ENCODE measurements at places on chromosomes 7 and 10.

- no peak for DNase-seq
These were observed 27.1 kb upstream of the PTPRN2 start for GRCh38 chr7:158614700-158615099.

DNA sequence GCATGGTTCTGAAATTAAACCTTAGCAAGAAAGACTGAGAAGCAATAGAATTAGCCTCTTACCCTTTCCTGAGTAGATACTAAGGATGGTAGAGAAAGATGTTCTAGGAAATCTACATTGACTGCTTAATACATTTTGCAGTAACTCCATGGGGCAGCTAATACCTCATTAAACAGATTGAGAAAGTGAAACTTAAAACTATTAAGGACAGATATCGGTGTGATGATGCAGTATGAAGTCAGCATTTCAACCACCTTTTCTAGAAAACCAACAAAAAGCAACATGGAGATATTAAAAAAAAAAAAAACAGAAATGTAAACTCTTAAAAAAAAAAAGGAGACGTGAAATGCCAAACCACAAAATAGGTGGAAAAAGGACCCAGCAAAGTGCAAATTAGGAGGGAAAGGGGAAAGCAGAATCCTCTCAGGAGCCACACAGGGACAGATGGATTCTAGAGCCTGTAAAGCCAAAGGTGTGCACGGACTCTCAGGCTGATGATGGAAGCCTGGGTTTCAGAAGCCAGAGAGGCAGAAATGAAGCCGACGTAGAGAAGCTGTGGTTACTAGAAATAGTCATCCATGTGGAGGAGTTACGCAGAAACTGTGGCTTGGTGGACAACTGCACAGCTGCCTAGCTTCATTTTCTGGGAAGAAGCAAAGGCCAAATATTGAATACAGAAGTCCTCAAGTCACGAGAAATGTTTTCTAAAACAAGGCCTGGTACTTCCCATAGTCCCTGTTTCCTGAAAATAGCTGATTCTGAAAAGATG is 38.1 kb upstream of the GPR141 start:
- no peak for DNase-seq

- DNase-seq = no peak
These were observed 26.9 kb downstream of the TMEM120A start for GRCh38 chr7:75967487-75967997.

- DNase-seq = no peak
These were observed 22.7 kb downstream of the AVPI1 start for GRCh38 chr10:97664282-97664850.

DNA sequence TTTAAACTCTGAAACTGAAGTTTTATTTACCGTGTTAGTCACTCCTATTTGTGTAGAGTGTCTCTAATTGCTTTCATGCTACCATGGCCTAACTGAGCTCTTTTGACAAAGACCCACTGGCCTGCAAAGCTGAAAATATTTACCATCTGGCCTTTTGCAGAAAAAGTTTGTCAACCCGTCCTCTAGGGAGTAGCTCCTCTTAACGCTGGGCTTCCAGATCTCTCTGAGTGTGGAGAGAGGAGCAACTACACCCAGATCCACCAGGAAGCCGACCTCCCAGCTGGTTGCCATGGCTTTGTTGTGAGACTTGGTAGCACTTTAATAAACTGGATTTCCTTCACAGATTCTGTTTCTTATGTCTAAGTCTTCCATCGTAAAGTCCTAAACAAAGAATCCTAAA is 4.2 kb upstream of the C10orf71 start:
- no peak for DNase-seq

GRCh38 chr7:11540271-11540761 is 291.7 kb downstream of the THSD7A start:
- peak; percentile 1 for DNase-seq

DNA sequence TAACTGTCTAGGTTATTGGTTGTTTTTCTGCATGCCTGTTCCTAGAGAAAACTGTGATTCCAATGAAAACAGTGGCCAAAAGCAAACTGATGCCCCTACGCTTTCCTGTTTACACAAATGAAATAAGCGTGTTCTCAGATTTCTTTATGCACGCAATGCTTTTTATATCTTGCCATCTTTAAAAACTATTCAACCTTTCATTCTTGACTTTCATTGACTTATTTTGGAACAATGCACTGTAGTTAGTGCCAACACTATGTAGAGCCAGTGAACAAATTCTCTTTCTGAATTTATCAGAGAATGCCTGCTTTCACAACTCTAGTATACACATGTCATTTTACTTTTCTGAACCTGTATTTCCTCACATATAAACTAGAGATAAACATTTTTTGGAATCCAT is 86.6 kb downstream of the CABCOCO1 start:
- DNase-seq = no peak

GRCh38 chr7:31017032-31017675 is 35.0 kb upstream of the ADCYAP1R1 start:
- DNase-seq = no peak

GRCh38 chr10:61464461-61465170 is 11.4 kb upstream of the TMEM26 start:
- no peak for DNase-seq

DNA sequence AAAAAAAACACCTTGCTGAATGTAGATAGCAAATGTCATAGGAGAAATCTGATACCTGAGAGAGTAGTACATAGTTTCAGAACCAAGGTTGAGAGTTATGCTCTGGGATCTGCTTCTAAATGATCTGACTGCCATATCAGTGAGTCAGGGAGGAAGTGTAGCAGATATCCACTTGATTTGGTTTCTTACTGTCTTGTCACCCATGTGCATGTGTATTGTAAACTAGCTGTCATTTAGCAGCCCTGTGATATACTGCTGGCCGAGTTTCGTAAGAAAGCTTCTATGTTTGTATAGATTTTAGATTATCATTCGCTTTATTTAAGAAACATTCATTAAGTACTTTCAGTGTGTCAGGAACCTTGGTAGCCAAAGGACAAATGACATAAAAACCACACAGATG is 42.0 kb downstream of the SP4 start:
- DNase-seq = no peak

DNA sequence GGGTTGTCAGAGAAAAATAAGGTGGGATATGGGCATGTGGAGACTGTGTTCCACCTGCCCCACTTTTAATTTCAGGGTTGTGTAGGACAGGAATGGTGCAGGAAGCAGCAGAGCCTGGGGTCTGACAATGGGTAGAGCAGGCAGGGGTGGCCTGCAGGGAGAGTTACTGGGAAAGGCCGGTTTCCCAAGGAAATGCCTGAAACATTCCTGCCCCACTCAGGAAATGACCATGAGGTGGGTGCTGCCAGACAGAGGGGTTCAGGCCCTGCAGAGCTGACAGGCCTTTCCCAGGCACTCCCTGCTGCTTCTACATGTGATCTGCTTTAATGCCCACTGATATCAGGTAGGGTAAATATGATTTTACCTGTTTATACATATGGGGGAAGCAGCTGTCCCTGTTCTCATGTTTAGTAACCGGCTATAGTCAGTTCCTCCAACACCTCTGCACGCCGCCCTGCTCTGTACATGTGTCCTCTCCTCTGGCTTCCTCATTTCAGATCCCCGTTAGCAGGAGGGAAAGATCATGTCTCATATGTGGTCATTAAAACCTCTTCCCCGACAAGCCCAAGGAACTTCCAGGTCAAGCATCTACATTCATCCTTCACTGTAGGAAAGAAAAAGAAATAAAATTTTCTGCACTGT is 118.6 kb upstream of the PRSS58 start:
- DNase-seq = no peak

GRCh38 chr7:46175221-46175620 is 254.1 kb upstream of the IGFBP3 start:
- DNase-seq = no peak

DNA sequence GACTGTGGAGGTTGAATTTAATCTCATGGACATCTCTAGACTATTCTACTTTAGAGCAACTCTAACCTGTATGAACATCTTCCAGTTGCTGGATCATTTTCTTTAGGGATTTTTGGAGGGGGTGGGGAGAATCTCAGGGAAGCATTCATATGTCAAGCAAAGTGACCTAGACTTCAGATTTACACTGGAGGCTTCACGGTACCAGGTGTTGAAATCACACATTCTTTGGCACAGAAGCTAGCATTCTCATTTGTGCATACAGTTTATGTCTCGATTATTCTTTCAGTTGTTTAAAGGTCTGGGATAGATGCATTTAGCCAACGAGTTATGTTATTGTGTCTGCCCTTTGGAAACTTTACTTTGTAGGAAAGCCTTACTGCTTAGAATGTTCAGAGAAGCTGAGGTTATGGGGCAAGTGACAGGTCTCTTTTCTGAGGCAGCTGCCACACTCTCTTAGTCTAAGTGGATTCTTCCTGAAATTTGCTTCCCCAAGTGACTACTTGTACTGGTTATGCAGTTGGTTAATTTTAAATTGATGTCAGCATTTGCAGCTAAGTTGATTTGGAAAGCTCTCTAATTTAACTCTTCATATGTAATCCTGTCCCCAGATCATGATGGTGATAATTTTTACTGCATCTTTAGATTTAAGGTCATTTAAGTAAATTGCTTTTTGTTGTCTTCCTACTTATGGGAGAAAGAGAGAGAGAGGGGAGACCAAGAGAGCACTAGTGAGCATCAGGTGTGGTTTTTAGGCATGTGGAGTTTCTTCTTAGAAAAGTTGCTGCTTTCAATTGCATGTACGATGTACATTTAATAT is 153.8 kb downstream of the PRKG1 start:
- no peak for DNase-seq

DNA sequence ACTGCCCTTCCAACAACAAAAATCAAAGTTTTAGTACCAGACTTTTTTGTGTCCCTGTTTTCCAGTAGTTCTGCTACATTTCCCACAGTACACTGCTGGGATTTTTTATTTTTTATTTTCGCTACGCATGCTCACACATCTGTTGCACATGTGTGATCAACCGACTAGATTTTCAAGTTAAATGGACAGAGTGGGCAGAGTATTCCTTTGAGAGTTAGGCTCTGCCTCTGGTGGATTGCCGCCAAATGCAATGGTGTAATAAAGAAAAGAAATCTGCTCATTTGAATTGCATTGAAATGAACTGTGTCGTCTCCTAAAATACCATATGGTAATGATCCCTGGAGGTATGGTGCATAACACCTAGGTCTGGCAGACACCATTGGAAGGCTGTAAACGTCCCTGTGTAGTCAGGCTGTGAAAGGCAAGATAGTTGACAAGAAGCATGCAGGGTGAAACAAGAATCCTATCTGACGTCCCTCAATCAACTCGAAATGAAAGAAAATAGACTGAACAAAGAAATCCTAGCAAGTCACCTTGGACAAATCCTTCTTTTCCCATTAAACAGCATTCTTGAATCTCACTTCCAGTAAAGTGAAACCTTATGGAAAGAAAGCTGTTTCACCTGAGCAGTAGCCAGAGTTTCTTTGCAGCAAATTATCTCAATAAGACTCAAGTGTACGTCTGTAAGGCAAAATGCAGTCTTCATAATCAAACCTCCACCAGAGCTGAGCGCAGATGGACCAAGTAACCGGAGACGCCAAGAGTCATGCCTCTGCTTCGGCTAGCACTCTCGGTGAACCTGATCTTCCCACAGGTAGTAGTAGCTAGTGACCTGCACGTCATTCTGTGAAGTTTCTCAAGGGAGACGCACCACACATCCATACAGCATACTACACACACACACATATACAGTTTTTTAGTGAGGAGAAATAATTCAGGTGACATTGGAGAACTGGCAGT is 357.3 kb downstream of the CRPPA start:
- peak; percentile 87 for DNase-seq

GRCh38 chr7:45631569-45631968 is 57.4 kb downstream of the ADCY1 start:
- DNase-seq = no peak

- no peak for DNase-seq
These were observed 1.7 kb downstream of the TCAF1 start for GRCh38 chr7:143900230-143900766.

GRCh38 chr10:112497347-112497950 is 50.4 kb downstream of the VTI1A start:
- no peak for DNase-seq

- no peak for DNase-seq
These were observed 9.6 kb downstream of the GNB2 start for GRCh38 chr7:100682991-100683658.

GRCh38 chr10:29857843-29858701 is 201.3 kb downstream of the JCAD start:
- DNase-seq = no peak

DNA sequence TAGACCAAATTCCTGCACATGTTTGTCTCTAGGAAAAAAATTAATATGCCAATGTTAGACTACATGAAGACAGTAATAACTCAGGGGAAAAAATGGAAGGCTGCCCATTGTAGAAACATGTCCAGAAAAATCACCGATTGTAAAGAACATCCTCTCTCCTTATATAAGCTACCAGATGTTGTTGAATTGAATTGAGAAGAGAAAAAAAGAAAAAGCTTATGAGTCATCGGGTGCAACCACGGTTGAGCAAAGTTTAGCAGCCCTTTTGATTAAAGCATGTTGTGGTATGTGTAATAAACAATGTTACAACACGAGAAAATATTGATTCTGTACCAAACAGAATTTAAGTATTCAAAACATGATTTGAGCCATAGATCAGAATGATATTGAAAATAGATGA is 102.3 kb upstream of the ARHGAP21 start:
- DNase-seq = peak; percentile 66

DNA sequence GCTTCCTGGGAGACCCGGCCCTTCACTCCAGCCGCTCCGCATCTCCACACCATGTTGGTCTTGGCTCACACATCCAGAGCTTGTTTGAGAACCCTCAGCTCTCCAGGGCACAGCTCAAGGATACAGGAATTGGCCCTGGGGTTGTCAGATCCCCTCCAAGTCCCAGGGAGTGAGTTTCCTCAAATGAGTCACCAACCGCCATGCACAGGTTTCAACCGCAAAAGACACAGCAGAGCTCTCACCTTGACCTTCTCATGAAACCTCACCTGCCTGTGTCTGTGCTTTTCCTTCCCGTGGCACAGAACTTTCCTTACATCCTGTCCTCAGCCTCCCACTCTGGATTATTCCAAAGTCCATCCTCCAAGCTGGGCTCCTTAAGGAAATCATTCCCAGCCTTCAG is 20.6 kb downstream of the AZGP1 start:
- no peak for DNase-seq

DNA sequence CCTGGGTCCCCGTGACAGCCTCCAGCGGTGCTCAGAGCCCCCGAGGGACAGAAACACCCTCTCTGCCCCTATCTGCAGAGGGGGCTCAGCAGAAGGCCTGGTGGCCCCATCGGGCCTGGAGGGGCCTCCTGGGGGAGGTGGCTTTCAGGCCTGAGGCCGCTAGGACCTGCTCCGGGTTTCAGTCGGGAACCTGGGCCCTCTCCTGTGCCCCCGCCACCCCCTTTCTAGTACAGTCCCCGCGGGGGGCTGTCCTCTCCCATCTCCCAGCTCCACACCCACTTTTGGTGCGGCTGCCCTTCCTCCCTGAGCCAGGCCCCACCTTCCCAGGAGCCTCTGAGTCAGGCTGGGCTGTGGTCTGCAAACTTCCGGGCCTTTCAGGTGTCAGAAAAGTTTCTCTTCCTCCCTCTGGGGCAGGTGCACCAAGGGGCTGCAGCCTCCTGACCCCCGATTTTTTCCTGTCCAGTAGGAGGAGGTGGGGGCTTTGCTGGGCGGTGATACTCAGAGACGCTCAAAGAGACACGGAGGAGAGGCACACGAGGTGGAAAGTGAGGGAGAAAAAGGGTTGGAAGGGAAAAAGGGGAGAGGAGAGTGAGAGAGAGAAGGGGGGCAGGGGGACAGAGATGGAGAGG is 692 bp downstream of the CARD11 start:
- DNase-seq = no peak

- no peak for DNase-seq
These were observed 12.0 kb upstream of the MEST start for GRCh38 chr7:130479716-130480400.

All from HFF-Myc (cell line).